Hematopoietic multipotent progenitor cell treated with erythropoietin and hydrocortisone succinate and interleukin-3 and kit ligand, for 8 days (in vitro differentiated cells): ENCODE measurements at places on chromosomes 4 and X.

DNA sequence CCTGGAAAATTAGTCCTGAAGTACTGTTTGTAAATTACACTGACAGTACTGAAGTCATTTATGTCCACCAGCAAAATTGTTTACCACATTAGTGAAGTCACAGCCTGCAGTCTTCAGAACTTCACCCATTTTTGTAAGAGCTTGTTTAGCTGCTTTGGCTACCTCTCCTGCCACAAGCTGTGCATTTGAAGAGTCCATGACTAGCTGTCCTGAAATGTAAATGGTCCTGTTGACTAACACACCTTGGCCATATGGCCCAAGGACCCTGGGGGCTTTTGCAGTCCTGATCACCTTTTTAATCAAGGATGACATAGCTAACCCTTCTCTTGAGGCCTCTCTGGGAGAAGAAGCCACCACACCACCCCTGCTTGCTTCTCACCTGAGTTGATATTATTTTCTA lies 21.4 kb upstream of the ZNF518B start:
- DNase-seq: no peak

- DNase-seq: no peak
Observed at GRCh38 chrX:10576186-10576585, 44.2 kb downstream of the MID1 start.

- no peak for DNase-seq
Observed at GRCh38 chr4:57214654-57215411, 104.6 kb upstream of the IGFBP7 start.

DNA sequence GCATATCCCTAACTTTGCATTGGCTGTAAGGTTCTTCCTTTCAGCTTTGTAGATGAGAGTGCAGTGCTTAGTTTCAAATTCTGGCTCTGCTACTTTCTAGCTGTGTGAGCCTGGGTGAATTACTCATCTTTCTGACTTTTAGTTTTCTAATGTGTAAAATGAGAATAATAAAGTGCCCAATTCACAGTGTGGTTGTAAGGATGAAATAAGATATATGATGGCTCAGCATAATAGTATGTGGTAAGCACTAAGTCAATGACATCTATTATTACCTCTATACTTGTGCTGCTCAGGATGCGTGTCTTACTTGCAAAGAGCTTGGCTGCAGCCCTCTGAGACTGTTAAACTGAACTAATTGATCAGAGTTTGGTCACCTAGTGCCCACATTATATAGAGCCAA lies 30.6 kb upstream of the ETNPPL start:
- no peak for DNase-seq

DNA sequence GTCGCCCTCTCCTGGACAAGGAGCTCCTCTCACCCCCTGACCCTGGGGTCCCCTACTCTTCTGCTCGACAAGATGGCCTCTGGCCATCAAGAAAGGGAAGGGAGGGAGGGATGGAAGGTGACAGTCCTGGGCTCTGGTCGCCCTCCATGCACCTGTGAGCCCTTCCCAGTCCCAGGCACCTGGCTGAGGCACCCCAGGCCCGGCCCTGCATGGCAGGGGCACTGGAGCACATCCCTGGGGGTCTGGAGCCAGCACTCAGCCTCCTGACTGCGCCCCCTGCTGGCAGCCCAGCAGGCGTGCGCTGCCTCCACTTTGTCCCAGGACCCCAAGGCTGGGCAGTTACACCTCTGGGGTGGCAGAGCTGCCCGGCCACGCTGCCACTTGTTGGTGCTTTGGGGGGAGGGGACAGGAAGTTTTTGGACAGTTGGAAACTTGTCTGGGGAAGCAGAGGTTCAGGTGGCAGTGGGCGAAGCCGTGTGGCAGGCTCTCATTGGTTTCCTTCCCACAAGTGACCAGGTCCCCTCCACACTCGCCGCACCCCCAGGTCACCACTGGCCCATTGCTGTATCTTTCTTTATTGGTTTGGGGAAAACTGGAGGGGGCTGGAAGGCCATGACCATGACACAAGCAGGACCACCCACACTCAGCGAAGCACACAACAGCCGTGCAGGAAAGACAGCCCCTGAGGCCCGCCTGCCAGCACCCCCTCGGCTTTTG lies 4.3 kb downstream of the PNCK start:
- DNase-seq: peak; percentile 26

DNA sequence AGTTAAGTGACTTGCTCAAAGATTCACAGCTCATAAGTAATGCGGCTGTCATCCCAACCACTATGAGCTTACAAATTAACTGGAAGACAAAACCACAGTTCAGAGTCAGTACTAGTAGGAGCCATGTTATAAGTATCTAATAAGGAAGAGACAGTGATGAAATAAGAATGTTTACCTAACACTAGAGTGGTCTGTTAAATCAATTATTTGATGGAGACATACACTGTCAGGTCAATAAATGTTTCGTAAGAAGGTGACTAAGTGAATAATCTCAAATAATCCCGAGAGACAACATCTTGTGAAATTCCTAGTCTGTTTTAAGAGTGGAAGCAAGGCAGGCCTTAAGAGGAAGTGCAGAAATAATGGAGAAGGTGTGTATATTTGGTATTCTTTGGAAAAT lies 25.8 kb upstream of the AMELX start:
- DNase-seq: no peak

DNA sequence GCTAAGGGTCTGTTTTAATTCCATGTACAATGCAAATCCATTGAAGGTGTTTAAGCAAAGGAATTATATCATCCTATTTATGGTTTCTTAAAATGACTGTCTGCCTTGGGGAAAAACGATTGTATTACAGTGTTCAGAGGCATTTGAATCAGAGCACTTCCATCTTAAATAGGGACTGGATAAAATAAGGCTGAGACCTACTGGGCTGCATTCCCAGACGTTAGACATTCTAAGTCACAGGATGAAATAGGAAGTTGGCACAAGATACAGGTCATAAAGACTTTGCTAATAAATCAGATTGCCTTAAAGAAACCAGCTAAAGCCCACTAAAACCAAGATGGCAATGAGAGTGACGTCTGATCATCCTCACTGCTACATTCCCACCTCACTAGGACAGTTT lies 1167.2 kb upstream of the PABPC4L start:
- no peak for DNase-seq

DNA sequence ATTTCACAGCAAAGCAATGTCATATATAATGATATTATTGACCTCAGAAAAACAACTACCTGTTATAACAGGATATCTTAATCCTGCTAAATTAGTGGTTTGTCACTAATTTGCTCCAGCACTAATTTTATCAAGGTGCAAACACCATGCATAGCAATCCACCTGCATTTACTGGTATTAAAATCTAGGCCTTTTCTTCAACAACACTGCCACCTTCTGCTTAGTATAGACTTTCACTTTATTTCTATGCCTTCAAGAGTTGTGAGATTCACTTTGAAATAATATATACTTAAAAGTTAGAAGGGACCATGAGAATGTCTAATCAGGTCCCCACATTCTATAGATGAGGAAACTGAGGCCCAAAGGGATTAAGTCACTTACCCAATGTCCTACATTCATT lies 82.1 kb upstream of the IQCM start:
- DNase-seq: no peak

GRCh38 chrX:132266583-132267355 lies 47.5 kb upstream of the RAP2C start:
- DNase-seq: no peak

GRCh38 chr4:13541176-13541604 lies 3.1 kb downstream of the NKX3-2 start:
- DNase-seq: no peak

DNA sequence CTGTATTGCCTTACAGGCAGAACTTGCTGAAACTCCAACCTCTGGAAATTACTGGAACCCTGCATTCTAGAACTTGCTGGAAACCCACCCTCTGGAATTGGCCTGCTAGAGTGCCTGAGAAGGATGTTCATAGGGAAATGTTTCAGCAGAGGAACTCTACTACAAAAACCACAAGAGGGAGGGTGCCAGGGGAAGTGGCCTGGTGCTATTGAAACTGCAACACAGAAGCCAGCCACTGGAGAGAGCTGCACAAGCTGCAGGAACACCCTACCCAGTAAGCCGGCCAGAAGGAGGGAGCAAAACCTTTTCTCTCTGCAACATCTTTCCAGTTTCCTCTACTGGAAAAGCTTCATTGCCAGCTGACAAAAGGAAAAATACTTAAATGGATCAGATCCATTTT lies 2.5 kb upstream of the BRWD3 start:
- DNase-seq: peak; percentile 71

GRCh38 chrX:79524642-79525041 lies 157.5 kb upstream of the ITM2A start:
- peak; percentile 0 for DNase-seq

DNA sequence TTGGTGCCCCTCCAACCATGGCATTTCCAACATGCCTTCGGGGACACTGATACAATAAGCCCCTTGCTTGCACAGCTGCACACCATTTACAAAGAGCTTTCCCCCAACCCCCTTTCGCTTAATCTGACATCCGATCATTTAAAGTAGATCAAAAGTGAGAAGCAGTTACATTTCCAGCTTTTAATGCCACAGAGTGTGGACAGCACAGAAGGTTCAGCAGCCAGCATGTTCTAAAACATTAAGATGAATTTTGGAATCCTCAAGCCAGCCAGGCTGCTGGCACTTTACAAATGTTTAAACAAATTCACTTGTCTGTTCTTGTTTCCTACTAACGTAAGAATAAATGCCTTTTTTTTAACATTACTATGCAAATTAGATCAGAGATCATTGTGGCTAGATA lies 284.4 kb upstream of the LDB2 start:
- no peak for DNase-seq

DNA sequence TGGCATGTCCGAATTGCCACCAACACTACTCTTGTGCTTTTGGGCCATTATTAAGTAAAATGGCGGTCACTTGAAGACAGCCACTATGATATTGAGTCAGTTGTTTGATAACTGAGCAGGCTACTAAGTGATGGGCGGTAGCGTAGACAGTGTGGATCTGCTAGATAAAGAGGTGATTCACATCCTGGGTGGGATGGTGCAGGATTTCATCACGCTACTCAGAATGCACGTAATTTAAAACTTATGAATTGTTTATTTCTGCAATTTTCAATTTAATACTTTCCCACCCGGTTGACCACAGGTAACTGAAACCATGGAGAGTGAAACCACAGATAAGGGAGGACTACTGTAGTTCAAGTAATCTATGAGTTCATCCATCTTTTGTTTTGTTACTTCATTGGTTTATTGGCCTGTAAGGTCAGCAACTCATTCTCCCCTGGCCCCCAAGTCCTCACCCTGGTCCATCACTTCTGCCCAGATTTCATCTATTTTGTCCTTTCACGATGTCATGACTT lies 2.9 kb downstream of the ARAF start:
- peak; percentile 85 for DNase-seq
